Fibroblast of the conjunctiva (primary cell): ENCODE measurements at places on chromosomes 5 and 9.

- DNase-seq, result peak; percentile 70
Observed at GRCh38 chr5:54090495-54091120, 219.8 kb downstream of the ARL15 start.

GRCh38 chr9:123954518-123955280 is 24.8 kb upstream of the DENND1A start:
- peak; percentile 9 for DNase-seq

DNA sequence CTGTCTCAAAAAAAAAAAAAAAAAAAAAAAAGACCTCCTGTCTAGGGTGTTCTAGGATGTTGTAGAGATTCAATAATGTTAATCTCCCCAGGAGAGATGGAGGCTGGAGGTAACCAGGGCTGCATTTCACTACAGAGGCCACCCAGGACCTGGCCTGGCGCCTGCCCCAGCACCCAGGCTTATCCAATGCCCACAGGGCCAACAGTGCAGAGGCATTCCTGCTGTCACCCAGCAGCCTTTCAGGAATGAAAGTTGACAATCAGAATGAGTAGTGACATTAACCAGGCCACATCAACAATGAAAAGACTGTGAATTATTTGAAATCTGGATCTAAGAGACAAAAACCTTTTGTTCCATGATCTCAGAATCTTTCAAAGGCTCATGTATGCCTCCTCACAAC is 36.2 kb upstream of the GABRP start:
- no peak for DNase-seq

GRCh38 chr5:135398160-135398854 is 724 bp downstream of the MACROH2A1 start:
- no peak for DNase-seq

- no peak for DNase-seq
Observed at GRCh38 chr5:145967296-145967695, 30.9 kb downstream of the SH3RF2 start.

DNA sequence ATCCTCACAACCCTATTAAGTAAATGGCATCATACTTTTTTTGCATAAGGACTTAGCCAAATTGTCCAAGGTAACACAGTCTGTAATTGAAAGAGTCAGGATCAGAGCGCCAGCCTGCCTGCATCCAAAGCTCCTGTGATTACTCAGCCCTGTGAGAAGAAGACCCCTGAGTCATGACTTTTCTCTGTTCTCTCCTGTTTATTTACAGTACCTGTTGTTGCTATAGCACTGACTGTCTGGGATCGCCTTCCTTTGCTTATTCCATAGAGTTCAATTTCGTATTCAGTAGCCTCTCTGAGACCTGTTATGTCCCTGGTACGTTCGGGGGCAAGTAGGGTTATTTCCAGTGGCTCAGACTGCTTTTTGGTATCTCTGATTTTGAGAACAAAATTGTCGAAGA is 71.8 kb downstream of the TNC start:
- DNase-seq, result no peak

- DNase-seq, result no peak
Observed at GRCh38 chr5:173686950-173687349, 70.5 kb upstream of the BOD1 start.
